Activated CD4-positive, alpha-beta T cell treated with anti-CD3 and anti-CD28 coated beads, Interleukin-2, amount 50 U/mL, for 16 hours (primary cell): ENCODE measurements at places on chromosomes 3 and 15.

DNA sequence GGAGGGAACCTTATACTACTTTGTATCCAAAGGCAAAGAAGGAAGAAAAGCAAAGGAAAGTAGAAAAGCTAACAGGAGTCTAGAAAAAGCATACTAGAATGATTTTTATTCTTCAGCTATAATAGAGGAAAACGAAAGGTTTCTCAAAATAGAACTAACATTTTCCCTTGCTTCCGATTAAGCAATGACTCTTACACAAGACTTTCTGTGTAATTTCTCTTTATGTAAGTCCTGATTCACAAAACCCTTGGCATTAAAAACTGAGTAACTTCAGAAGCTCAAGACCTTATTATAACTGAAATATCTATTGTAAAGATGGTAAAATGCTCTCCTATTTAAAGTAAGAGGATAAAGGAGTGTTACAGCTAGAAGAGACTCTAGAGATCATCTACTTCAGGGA, 97.4 kb downstream of the DTWD1 start:
- DNase-seq = no peak

DNA sequence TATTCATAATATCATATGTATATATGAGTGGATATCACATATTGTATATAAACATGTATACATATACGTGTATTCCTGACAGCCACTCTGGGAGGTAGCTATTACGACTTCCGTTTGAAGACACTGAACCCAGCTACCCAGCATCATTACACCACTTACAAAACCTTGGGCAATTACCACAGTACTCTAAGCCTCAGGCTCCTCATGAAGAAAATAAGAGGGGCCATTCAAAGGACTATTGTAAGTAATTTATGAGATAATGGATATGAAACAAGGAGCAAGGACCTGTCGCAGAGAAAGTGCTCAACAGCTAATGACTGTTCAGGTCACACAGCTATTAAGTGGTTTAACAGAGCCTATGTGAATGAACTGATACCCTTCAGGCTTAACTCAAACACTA, 52.4 kb downstream of the KCNMB2 start:
- no peak for DNase-seq

- DNase-seq = no peak
Measured at GRCh38 chr3:141285570-141285969, 53.9 kb downstream of the PXYLP1 start.

- DNase-seq = no peak
Measured at GRCh38 chr3:194711286-194711685, 25.6 kb downstream of the FAM43A start.

DNA sequence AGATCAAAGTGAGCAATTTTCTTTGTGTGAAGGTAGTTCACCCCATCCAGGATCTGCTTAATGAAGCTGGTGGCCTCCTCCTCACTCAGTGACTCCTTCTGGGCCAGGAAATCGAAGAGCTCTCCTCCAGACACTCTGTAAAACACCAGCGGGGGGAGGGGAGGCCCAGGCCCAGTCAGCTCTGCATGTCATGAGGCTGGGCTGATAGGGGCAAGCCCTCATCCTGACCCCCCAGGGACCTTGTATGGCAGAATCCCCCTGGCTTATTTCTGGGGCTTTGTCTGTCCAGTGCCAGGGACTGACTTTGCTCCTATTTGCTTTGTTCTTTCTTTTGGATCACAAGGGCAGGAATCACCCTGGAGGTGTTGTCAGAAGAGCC, 74.9 kb downstream of the DAPK2 start:
- peak; percentile 52 for DNase-seq

GRCh38 chr15:70533931-70534742, 229.2 kb downstream of the UACA start:
- no peak for DNase-seq

- no peak for DNase-seq
Measured at GRCh38 chr15:60607817-60608216, 128.9 kb upstream of the ICE2 start.
